ENCODE measurements at places on chromosomes 5 and 9.

DNA sequence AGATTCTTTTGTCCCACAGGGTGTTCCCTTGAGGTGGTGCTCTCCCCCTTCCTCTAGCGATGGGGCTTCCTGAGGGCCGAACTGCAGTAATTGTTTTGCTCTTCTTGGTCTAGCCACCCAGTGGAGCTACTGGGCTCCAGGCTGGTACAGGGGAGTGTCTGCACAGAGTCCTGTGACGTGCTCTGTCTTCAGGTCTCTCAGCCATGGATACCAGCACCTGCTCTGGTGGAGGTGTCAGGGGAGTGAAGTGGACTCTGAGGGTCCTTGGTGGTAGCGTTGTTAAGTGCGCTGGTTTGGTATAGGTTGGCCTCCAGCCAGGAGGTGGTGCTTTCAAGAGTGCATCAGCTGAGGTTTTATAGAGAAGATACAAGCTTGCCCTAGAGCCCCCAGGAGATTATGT, 20.4 kb upstream of the CEP72 start:
- DNase-seq: no peak

- DNase-seq: no peak
These were observed 410.5 kb downstream of the TMEM38B start for GRCh38 chr9:106104887-106105286.

- no peak for DNase-seq
These were observed 35.1 kb downstream of the POLK start for GRCh38 chr5:75546830-75547229.

GRCh38 chr5:111447099-111447498, 65.2 kb downstream of the STARD4 start:
- DNase-seq: no peak

DNA sequence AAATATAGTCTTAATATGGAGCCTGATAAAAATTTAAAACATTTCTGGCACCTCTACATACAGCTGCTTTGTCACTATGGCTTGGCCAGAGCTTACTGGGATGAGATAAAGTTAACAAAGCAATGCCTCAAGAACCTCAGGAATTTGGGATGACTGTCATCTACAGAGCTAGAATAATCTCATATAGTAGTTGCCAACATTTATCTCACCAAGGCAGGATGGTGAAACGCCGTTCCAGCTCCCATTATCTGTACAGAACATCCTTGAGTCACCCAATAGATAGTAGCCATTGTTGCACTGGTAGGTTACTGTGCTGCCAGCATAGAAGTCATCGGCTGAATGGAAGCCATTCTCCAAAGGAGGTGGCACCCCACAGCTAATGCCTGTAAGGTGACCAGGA, 94.6 kb upstream of the TXNDC8 start:
- no peak for DNase-seq

- DNase-seq: peak; percentile 69
These were observed 363.9 kb upstream of the SEMA6A start for GRCh38 chr5:116938488-116938887.

DNA sequence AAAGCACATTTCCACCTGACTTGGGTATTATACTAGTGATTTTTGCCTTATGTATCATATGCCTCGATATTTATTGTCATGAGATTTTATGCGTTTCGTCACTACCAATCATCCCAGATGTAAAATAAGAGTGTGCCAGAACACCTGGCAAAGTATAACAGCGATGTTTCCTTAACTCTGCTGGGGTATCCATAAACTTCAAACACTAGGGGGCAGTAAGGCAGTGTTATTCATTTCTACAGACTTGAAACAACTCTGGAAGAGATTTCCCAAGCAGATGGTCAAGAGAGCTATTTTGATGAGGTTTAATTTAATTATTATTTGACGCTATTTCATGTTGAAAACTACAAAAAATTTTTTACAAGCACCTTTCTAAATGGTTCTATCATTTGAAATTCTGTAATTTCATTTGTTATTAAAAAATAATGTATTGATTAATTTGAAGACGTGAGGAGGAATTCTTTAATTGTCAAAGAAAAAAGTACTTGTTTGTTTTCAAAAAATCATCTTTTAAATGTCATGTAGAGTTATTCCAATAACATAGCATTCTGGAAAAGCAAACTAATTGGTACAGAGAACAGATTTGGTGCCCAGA, 388.5 kb upstream of the CTNND2 start:
- DNase-seq: no peak

DNA sequence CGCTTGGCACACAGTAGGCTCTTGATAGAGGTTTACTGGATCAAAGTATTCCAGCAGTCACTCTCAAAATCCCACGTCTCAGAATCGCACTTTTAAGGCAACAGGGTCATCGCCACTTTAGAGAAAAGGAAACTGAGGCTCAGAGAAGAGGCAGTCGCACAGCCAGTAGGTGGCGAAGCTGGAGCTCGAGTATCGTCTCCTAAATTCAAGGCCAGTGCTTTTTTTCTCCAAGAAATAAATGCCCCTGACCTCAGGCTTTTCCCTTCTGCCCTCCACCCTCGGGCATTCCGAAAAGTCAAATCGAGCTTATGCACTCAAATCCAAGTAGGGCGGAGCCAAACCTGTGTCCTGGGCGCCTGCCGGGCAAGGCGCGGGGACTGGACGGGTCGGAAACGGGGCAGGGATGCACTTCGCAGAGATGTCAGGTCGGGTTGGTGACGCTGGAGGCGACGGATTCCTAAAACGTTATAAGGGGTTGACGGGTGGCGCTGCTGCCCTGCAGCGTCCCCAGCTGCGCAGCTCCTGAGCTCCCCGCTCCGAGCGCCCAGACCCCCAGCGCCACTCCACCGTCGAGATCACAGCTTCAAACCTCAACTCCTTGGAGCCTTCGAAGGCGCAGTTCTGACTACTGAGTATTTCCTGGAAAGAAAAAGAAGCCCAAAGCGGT, 4.7 kb upstream of the FOXB2 start:
- peak; percentile 52 for DNase-seq

GRCh38 chr5:95798048-95798447, 24.5 kb downstream of the GLRX start:
- no peak for DNase-seq

DNA sequence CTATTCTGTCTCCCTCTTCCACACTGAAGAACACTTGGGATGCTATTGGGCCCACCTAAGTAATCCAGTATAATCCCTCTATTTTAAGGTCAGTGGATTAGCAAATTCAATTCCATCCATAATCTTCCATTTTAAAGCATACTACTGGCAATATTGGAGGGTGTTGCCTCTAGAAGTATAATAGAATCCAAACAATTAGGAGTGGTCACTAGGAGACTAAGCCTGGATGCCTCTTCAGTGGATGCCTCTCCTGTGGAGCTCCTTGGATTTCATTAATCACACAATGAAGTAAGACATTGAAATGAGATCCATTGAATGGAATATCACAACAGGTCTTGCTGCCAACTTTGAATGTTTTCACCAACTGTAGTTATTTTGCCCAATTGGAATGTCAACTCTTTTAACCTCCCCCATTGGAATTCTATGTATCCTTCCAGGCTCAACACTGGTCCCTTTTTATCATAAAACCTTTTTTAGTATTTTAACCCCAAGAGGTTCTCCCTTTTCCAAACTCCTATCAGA, 311.6 kb downstream of the PLK2 start:
- no peak for DNase-seq

GRCh38 chr9:114551750-114552685, 35.6 kb upstream of the ATP6V1G1 start:
- DNase-seq: peak; percentile 50

DNA sequence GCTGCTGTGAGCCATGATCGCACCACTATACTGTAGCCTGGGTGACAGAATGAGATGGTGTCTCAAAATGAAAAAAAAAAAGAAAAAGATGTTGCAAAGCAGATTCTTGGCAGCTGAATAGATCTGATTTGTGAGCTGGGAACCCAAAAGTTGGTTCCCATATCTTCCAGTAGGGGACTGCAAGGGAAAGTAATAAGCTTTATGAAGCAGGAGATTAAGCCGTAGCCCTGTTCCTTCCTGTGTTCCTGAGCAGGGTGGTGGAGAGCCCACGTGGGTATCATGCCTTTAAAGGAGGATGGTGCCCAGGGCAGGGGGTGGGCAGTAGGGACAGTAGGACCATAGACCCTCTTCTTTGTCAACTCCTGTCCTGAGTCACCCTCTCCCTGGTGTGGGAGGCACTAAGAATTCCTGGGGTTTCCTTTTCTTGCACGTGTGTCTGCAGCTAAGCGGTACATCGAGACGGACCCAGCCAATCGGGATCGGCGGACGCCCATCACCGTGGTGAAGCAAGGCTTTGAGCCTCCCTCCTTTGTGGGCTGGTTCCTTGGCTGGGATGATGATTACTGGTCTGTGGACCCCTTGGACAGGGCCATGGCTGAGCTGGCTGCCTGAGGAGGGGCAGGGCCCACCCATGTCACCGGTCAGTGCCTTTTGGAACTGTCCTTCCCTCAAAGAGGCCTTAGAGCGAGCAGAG, 37.9 kb downstream of the STOM start:
- DNase-seq: no peak

GRCh38 chr5:68219161-68219816, 3.7 kb downstream of the PIK3R1 start:
- DNase-seq: no peak

DNA sequence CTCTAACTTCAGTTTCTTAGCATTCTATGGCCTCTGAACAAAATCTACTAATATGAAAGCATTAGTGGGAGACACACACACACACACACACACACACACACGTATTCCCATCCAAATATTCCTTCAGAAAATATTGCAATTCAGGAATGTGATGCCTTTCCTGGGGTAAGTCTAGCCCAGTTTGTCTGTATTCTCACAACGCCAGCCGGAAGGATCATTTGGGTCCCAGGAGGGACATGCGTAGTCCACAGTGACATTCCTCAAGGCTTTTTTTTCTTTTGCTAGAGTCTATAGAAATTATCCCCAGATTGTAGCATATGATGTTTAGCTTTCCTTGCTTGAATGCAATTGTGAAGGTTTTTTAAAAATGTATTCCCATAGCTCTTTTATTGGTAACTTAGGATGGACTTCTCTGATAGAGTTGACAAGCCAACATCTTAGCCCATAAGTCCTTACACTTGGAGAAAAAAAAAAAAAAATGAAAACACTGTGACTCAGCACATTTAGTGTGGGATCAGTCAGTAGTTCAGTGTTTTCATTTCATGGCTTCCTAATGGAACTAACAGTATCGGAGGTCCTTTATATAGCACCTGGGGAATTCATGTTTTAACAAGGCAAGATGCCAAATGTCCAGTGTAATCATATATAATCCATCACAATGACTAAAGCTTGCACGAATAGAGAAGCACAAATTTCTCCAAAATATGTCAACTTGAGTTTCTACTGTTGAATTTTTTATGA, 316.5 kb downstream of the DIRAS2 start:
- DNase-seq: no peak

GRCh38 chr5:125813221-125813974, 609.8 kb upstream of the GRAMD2B start:
- no peak for DNase-seq

GRCh38 chr5:128220841-128221240, 137.3 kb downstream of the SLC12A2 start:
- DNase-seq: no peak

DNA sequence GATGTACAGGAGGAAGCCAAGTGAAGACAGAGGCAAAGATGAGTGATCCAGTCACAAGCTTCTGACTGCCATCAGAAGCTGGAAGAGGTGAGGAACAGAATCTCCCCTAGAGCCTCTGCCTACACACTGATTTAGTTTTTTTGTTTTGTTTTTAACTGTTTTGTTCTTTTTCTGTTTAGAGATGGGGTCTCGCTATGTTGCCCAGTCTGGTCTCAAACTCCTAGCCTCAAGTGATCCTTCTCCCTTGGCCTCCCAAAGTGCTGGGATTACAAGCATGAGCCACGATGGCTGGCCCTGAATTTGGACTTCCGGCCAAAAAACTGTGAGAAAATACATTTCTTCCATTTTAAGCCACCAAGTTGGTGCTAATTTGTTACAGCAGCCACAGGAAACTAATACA, 204.7 kb upstream of the ZNF608 start:
- DNase-seq: no peak
